ENCODE measurements at places on chromosomes 5 and 9.

- peak; percentile 56 for DNase-seq
Measured at GRCh38 chr5:141664733-141665461, 13.7 kb upstream of the FCHSD1 start.

DNA sequence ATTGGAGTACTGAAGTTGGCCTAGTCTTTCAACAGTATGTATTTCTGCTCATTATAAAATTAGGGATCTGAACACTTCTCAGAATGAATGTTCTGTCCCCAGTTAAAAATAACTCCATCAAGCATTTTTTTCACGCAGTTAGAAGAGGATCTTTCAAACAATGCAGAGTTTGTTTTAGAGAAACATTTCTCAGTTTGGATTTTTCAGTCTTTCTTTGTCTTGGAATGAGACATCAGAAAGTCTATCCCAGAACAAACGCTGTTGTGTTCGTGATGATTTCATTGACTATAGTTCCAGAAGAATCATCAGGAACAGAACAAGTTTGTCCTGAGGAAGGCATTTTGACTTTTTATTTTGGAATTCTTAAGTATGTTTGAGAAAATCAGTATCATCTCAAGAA, 218.7 kb downstream of the ARRDC3 start:
- DNase-seq: no peak

- no peak for DNase-seq
Measured at GRCh38 chr5:145750199-145750598, 84.9 kb downstream of the PRELID2 start.

- DNase-seq: no peak
Measured at GRCh38 chr5:126056851-126057622, 366.2 kb upstream of the GRAMD2B start.

DNA sequence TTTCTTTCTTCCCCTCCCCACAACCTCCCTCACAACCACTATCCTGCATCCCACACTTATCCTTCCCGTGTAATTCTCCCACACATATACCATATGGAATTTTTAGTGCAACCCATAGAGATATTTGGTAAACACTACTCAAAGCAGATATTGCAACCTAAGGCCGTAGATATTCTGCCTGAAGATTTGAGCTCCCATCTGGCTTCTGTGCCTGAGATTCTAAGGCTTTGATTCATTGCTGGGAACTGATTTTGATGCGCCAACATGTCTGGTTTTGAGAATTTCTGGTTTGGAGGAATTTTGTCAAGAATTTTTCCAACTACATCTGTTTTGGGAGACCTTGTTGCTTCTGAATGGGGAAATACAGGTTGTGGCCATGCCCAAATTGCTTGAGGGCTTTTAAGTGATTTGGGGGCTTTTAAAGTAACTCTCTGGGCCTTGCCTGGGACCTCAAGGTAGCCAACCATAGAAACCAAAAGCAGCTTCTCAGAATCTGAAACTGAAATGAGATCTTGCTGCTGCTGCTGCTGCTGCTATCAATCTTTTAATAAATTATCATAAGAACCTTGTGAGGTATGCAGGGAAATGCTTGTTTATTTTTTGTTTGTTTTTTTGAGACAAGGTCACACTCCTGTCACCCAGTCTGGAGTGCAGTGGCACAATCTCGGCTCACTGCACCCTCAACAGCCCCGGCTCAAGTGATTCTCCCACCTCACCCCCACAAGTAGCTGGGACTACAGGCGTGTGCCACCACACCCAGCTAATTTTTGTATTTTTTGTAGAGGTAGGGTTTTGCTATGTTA, 36.2 kb downstream of the PLAC8L1 start:
- no peak for DNase-seq

DNA sequence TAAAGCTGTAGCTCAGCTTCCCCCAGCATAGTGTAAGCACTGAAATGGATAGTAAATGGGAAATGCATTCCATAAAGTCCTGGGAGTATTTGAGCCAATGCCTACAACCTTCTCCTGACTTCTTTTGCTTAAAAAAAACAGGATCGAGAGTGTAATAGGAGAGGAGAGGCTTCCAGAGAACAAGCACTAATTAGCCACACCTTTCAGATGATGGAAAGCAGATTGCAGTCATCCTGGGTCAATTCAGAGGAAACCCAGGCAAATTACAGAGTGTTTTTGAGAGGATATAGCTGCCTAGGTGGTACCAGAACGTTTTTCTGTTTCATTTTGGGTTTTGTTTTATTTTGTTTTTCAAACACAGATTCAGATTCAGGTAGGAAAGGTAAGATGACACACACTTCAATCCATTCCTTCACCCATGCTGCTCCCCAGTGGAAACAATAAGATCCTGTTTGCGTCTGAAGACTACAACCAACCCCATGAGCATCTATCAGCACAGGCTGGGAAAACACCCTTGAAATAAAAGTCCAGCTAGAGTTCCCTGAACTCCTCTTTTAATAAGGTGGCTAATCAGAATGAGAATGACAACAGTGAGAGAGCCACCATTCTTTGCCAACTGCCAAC, 95.6 kb downstream of the RFK start:
- DNase-seq: no peak
